ENCODE measurements at places on chromosomes 1 and 21.

- DNase-seq, result no peak
Measured at GRCh38 chr1:189021577-189021976, 1456.1 kb downstream of the BRINP3 start.

DNA sequence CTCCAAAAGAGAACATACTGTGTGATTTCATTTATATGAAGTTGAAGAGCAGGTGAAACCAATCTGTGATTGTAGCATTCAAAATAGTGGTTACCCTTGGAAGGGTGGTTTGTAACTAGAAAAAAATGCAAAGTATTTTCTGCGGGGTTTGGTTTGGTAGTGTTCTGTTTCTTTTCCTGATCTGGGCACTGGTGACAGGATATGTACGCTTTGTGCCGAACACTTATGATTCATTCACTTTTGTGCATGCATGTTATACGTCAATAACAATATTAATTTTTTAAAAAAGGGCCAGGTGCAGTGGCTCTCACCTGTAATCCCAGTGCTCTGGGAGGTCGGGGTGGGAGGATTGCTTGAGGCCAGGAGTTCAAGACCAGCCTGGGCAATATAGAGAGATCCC, 63.8 kb downstream of the CD34 start:
- DNase-seq, result no peak

DNA sequence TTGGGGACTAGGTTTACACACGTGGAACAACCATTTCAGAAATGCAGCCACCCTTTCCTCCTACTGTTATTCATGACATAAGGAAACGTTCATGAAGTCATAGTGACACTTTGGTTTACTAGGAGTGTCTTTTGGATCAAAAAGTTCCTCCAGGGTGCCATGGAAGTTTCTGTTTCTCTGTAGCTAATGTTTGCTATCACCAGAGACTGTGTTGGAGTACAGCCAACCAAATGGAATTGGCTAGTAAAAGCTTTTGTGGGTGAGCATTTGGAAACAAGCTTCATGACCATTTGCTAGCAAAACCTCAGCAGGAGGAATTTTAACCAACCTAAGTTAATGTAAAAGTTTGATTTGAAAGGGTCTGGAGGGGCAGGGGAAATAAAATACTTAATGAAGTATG, 43.9 kb upstream of the ADGRL2 start:
- no peak for DNase-seq

- DNase-seq, result no peak
Measured at GRCh38 chr1:157404614-157405013, 147.7 kb downstream of the FCRL5 start.

- DNase-seq, result no peak
Measured at GRCh38 chr1:213968146-213968825, 19.5 kb upstream of the PROX1 start.

- no peak for DNase-seq
Measured at GRCh38 chr1:9111957-9112356, 16.9 kb downstream of the GPR157 start.

DNA sequence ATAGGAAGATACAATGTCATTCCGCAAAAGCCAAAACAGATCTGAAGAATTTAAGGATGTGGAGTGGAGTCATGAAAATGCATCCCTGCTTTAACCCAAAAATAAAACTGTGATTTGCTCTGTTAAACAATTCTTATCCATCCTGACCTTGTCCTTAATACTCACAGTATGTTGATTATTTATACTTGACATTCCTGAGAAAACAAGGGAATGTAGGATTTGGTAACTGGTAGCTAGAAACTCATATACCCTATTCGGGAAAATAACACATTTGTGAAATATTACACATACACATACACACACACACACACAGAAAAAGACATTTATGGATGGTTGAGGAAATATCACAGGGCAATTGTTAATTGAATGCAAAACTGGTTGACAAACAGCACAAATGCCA, 80.2 kb downstream of the FMN2 start:
- DNase-seq, result no peak

DNA sequence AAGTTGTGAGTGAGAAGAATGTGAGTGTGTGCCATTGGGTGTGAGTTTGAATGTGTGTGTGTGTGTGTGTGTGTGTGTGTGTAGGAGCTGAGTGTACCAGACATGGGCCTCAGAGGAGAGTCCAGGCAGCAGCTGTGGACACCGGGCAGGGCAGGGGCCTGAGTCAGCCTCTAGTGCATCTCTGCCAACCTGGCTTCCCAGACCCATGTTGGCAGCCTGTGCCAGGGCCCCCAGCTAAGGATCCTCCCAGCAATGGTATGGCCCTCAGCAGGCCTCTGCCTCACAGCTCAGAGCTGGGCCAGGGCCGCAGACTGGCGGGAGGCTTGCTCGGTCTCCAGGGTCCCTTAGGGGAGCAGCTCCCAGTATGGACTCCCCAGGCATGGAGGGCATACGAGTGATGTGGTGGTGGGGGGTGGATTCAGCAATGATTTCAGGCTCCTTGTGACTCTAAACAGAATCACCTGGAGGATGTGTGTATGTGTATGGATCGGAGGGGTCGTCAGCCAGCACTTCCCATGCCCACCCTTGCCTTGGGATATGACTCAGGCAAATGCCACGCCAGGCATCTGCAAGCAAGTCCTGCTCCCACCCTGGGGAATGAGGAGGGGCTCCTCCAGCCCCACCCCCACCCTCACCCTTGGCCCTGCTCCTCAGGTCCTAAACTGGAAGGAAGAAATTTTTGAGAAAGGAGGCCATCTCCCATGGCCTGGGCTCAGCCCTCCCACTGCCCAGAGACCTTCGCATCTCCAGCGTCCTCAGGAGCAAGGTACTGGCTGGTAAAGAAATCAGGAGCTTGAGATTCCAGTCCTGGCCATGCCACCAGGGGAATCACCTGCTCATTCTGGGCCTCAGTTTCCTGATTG, 1.8 kb upstream of the FOXO6 start:
- no peak for DNase-seq

DNA sequence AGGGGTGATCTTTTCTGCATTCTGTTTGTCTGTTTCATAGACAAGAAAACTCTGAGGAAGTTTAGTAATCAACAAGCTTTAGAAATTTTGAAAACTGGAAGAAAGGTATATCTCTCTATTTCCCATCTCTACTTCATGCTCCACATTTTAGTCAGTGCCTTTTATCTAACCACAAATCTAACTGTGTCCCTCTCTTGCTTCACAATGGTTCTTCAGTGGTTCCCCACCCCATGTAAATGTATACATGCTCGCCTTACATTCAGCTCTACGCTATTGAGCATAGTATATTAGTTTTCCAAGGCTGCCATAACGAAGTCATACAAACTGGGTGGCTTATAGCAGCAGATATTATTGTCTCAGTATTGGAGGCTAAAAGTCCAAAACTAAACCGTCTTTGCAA, 14.4 kb upstream of the SAMSN1 start:
- no peak for DNase-seq

DNA sequence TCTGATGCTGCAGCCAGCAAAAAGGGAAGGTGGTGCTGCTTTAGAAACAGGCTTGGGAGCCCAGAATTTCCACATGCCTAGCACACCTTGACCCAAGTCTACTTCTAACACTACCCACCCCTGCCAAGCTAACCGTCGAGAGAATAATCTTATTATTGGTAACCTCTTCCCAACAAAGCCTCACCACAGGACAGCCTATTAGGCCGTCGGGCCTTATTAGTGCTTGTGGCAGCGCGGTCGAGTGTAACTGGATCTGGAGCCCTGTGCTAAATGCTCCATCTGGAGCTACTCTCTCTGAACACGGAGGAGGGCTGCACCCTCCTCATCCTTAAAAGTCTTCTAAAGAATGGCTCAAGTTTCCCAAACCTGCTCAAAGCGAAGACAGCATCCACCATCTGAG, 165.5 kb upstream of the NFIA start:
- no peak for DNase-seq
